Stimulated activated CD8-positive, alpha-beta memory T cell treated with anti-CD3 and anti-CD28 coated beads, Interleukin-4, amount 100 ng/mL, for 4 hours (primary cell): ENCODE measurements at places on chromosomes 1 and 21.

GRCh38 chr1:77560741-77561140, 121.7 kb downstream of the ZZZ3 start:
- no peak for DNase-seq

DNA sequence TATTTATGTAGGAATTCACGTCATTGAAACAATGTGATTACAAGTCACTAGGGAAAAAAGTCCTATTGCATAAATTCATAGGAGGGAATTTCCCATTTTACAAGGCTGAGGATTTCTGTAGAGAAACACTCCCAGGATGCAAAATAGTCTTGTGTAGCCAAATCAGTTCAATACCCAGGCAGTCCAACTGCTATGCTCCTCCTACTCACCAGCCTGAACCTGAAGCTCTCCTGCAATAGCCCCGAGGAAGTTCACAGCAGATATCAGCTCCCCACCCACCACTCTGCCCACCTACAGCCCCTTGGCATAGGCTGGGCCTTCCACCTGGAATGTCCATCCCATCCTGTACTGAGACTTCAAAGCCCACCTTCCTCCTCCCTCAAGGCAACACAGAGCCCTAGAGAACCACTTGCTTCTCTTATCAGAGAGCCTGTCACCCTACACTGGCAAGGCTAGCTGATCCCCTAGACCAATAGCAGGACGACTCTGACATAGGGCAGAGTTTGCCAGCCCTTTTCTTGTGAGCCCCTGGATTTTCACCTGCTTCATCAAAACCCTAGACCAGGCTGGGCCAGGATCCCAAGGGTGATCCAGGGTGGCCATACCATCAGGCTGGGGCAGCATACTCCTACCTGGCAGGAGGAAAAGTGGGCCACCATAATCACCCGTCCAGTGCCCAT, 1.5 kb downstream of the LSS start:
- DNase-seq: no peak

DNA sequence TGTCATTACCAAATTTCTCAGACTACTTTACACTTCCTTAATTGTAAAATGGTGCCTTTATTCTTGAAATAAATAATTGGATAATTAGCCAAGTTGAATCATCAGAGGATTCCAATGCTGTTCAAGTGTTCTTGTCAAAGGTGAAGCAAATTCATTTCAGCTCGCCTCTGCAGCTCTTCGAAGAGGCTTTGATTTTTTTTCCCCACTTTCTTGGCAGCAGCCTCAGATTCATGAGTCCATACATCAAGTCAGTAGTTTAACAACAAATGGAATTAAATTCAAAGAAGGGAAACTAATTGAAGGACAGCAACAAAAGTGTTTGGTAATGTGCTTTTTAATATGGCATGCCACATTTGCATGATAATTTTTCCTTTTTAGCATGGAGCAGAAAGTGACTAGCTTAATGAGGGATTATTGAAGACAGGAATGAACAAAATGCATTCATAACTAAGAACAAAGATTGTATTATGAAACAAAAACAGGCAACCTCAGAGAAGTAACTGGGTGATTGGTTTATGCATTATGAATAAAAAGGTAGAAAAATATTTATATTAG, 239.0 kb downstream of the USH2A start:
- no peak for DNase-seq

- DNase-seq: no peak
Observed at GRCh38 chr1:183093786-183094298, 70.6 kb downstream of the LAMC1 start.

- no peak for DNase-seq
Observed at GRCh38 chr21:23017989-23018388, 2019.8 kb downstream of the NCAM2 start.

- DNase-seq: no peak
Observed at GRCh38 chr1:219175212-219175564, 1.5 kb downstream of the LYPLAL1 start.

- DNase-seq: no peak
Observed at GRCh38 chr1:43282220-43283195, 2.9 kb downstream of the C1orf210 start.

GRCh38 chr21:31425138-31425537, 81.1 kb upstream of the TIAM1 start:
- DNase-seq: no peak

DNA sequence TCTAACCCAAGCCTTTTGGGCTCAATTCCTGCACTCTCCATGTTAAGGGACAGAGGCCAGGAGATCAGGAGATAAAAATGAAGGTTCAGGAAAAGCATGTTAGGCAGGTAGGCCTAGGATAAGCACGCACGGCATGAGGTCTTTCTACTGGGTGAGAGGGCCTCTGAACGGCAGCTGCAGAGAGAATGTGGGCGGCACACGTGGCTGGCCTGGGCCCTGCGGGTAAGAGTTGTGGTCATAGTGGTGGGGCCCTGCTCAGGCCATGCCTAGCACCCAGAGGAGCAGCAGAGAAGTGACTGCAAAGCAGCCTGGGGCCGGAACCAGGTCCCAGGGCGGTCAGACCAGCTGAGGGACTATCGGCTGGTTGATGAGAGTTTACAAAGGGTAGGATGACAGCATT, 7.5 kb upstream of the FOXO6 start:
- no peak for DNase-seq
